COR-L47 (cell line): ENCODE measurements at places on chromosomes 7 and 10.

DNA sequence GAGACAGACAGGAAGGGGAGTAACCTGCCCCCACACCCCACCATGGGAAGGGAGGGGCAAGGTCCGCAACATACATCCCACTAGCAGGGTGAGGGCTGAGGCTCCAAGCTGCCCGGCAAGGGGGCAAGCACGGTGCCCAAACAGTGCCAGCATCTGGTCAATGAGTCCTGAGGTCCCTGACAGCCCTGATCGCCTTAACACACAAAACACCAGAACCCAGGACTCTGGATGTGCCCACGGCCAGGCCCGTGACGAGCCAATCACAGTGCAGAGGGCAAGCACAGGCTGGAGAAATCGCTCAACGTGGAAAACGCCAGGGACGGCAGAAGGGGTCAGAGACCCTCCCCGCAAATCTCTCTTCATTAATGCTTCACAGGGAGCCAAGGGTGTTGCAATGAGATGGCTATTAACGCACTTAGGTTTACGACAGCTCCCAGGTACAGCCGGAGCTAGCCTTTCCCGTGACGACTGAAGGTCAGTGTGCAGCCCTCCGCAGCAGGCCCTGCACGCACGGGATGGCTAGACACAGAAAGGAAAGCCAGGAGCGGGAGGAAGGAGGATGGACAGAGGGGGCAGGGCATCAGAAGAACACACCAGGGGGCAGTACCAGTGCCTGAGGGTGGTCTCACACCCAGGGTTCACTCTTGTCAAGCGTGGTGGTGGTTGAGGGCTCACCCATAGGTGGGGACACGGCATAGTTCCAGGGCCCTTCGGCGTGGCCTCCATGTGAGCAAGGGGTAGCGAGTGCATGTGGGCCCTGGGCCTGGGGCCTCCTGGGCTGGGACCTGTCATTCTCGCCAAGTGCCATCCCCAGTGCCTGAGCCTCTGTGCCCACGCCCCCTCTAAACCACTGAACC is 220.5 kb downstream of the MAD1L1 start:
- DNase-seq: no peak

GRCh38 chr10:126207313-126207771 is 180.9 kb downstream of the ADAM12 start:
- no peak for DNase-seq

DNA sequence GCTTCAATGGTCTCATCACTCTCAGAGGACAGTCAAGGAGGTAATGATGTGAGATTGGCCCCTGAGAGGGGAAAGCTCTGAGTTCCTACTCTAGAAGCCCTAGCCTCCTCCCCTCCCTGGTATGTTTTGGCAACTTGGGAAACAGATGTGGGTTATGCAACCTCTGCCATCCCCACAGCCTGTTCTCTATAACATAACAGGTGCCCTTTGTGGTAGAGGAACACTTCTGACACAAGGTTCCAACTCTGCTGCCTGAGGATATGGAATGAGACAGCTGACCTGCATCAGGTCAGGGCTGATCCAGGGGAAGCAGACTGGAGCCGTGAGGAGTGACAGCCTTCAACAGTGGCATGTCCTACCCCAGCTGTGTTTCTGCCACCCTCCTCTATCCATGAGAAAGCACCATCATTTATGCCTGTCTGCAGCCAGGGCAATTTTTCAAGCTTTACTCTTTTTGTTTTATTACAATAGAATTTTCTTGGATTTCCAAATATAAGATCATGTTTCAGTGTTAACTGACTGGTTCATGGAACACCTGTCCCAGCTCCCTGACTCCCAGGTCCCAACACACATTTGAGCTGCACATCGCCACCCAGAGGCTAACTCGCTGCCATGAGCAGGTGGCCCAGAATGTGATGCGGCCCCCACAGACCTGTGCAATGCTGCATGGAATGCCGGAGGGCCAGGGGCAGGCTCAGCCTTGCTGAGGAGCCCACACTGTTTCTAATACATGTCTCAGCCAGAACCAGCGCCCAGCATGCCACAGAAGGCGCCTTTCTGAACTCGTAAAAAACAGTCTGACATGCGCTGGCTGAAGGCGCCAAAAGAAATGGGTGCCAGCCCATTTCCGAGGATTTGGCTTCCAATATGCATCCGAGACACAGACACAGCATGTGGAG is 124.8 kb upstream of the CHST15 start:
- no peak for DNase-seq

DNA sequence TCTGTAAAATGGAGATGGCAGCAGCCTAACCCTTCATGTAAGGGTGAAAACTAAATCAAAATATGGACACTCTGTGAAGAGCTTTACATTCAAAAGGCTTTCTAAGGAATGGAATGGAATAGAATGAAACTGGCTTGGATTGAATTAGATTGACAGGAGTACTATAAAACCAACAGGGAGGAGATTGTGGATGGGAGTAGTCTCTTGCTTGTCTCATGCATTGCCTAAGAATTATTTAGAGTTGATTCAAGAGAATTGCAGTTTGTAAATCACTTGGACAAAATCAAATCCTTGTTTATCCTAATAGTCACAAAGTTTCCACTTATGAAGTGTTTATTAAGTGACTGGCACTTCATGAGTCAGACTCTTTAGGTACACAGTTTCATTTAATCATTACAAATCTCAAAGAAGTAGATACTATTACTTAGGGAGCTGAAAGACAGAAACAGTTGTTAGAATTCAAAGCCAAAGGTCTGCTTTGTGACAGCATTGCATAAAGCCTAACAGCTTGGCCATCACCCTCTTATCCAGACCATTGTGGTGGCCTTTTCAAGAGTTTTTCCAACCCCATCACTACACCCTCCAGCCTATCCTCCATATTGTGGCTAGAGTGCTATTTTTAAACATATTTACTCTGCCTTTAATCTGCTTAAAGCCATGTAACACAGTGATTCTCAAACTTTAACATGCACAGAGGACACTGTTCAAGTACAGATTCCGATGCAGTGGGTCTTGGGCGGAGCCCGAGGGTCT is 91.9 kb upstream of the GHITM start:
- DNase-seq: no peak

GRCh38 chr10:14330388-14331061 is at the start of gene FRMD4A:
TSS of gene FRMD4A (minus strand) at chr10:14330924.
- no peak for DNase-seq

DNA sequence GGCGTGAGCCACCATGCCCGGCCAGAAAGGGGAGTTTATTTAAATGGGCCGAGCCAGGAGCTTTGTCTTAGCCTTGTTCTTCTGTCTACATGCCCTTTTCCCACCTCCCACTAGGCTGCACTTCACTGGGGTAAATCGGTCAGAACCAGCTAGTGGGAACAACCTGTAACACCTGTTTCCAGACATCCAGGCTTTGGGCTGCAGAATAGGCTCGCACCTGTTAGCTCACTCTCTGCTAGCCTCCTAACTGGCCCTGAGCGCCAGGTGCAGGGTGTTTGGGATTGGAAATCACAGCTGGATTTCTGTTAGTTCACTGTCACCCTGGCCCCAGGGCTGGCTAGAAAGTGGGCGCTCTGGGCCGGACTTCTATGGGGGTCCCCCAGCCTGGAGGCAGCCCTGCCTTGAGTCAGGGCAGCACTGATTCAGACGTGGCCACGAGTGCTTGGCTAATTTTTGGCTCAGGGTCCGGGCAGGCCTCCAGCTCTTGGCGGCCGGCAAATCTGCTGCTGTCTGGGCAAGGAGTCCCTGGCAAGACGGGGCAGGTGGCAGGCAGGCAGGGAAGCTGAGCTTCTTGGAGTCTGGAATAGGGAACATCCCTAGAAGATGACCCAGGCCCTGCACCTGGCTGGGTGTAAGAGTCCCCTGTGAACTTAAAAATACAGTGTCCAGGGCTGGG is 48.6 kb downstream of the GTF2IRD1 start:
- peak; percentile 58 for DNase-seq

DNA sequence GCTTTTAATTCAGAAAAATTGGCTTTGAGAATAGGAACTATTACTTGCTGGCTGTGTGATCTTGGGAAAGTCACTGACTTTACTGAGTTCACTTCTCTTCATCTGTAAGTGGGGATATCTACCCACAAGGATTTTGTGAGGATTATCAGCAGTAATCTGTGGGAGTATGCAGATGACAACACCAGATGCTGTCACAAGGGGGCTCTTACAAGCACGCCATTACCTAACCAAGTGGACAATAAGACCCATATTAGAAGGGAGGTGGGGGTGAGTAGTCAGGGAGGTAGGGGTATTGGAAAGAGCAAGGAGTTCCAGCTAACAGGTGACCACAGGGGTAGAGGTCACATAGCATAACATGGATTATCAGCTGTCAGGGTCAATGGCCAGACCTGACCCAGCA is 569.4 kb downstream of the SUGCT start:
- DNase-seq: no peak

DNA sequence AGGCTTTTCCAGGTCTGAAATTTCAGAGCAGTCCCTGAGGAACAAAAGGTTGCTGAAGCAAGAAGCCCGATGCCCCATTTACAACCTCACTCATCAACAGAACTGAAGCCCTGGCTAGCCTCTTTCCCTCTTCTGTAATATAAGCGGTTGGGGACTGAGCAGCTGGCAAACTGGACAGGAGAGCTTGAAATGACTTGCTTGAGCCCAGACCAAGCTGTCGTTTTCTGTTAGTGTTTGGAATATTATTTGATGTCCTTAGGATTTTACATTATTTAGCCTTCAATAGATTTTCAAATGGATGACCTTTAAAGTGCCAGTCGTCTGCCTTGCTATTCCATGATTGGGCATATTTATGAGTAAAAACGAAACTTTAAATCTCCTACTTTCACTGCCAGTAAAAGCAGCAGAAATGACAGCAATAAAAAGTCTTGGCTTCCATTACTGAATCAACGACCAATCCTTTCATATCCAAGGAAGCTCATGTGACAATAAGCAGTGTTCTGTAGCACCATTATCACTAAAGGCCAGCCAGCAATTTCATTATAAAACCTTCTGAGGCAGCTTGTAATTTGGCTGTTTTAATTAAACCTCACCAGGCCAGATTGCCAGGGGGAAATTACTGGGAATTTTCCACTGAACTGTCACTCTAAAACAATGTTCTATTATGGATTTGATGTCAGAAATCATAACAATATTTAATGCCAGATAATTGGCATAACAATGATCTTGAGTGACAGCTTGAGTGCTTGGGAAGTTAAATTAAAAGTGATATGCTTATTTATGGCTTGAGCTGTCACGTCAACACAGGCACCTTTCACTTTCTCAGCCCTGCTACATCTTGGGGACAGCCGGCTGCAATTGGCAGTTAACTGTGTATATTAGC is 85.9 kb downstream of the LSMEM1 start:
- DNase-seq: peak; percentile 58

- DNase-seq: peak; percentile 67
These were observed at the start of gene ADARB2 for GRCh38 chr10:1737222-1738061. TSS of gene ADARB2 (minus strand) at chr10:1737525.

- no peak for DNase-seq
These were observed 3.4 kb upstream of the PIP4K2A start for GRCh38 chr10:22717728-22718127.

DNA sequence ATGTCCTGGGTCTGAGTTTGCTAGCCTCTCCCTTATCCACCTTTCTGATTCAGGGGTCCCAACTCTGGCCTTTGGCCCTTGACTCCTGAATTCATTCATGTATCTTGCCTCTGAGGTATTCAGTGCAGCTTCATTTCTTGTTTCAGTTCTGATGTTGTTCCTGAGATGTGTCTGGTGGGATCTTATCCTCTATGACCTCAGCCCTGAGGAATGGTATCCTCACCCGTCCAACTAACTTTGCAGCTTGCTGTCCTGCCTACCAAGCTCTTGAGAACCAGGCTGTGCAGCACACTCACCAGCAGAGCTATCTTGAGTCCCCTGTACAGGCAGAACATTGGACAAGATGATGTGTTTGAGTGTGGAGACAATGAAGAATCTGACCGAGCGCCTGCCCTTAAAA is 13.8 kb downstream of the SUFU start:
- DNase-seq: no peak

DNA sequence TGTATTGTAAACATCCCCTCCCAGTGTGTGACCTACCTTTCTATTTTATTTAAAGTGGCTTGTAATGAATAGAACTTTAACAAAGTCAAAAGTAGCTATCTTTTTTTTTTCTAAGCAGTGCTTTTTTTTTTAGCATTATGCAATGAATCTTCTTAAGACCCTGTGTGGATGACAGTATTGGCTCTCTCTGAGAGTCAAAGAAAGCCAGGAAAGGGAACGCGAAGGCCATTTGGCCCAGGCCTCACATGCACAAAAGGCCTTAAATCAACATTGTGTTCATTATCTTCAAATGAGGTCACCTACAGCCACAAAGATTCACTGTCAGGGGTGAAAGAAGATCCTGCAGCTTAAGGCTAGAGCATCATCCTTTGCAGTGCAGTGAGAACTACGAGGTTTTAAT is 721.5 kb downstream of the GRID1 start:
- no peak for DNase-seq

DNA sequence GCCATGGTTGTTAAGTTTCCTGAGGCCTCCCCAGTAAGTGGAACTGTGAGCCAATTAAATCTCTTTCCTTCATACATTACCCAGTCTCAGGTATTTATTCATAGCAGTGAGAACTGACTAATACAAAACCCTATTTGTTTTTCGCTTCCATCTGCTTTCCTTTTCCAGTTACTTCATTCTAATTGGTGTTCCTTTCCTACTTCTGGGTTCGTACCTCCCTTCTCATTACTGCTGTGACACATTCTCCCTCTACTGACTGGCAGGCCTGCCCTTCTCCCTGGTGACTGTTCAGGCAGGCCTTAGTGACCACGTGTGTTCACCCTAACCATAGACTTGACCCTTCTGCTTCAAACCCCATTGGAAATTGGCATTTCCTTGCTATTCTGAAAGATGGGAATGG is 37.7 kb downstream of the MTURN start:
- no peak for DNase-seq

- DNase-seq: peak; percentile 46
These were observed 83.8 kb upstream of the GPR26 start for GRCh38 chr10:123582084-123582989.

DNA sequence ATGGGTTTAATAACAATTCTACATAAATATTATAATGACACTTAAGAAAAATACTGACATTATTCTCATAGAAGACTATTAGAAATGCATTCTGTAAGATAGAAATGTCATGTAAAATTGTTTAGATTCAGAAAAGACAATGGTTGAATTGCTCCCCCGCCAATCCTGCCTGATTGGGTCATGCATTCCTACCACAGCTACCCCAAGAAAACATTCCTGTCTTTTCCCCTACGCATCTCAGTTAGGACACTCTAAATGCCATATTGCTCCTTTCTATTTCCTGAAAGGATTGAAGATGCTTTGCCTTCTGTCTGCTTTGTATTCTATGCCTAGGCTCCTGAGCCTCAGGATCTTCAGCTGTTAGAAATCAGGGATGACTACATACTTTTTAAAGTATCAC is 109.4 kb downstream of the DGKB start:
- no peak for DNase-seq

DNA sequence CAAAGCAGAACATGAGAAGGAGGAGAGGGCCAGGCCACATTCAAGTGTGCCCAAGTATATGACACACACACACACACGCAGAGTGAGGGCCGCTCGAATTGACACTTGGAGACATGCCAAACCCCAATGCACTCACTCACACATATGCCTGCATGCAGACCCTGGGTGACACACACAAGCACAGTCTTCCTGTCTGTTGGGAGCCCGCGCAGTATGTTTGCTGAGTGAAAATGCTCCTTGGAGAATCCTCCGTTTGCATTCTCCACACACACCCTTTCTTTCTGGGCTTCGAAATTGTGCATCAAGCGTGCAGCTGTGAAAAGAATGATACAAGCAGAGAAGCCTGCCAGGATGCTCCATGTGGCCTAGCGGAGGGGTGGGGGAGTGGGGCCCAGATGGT is 120.9 kb downstream of the PLXNA4 start:
- DNase-seq: no peak
